ENCODE measurements at places on chromosomes 1 and 21.

- DNase-seq, result no peak
Measured at GRCh38 chr1:8641377-8641997, 176.0 kb downstream of the RERE start.

DNA sequence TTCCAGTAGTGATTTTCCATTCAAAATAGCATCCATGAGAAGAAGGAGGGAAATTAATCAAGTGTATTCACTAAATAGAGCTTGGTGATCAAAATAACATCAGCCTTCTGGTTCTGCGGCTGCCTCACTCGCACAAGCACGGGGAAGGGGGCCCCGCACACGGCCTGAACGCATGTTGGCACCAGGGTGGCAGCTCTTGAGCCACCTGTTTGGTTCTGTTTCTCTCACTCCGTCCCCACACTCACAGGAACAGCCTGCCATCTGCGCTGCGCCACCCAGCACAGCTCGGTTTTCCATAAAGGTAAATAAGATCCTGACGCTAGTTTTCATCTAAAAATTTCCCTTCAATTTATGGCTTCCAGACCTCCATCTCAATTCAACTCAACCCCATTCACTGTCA lies 49.4 kb downstream of the TIAM1 start:
- DNase-seq, result no peak

DNA sequence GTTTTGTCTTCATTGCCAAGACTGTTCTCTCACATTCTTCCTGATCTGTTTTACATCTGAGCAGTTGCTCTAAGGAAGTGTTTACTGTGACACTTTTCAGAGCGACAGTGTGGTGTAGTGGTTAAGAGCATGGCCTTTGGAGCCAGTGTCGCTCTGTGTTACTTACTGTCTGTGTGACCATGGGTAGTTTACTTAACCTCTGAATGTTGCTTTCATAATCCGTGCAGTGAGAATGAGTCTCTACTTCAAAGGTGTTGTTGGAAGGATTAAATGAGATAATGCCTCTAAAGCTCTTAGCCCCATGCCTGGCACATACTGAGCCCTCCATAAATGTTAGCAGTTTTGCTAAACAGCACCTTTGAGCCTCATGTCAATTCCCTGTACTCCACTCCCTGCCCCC lies 35.9 kb upstream of the ZFP69B start:
- no peak for DNase-seq

DNA sequence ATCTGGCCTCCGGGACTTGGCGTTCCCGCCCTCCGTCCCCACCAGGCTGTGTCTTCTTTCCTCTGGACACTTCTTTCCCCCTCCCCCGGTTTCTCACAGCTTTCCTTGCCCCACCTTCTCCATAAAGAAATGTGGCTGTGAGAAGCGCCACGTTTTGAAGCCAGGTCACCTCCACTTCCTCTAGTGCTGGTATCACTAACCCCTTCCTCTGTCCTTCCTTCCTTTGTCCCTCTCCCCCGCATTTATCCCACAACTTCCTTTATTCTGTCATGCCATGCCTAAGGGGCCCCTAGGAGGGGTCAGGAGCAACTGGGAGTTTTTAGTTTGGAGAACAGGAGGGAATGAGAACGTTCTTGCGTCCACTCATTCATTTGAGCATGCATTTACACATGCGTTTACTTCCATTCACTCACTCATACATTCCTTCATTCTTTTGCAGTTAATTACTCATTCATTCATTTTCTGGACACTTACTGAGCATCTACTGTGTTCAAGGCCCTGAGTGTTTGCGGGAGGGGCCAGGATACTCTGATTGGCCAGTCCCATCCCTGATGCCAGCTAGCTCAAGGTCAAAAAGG lies 5.0 kb upstream of the ACOT11 start:
- peak; percentile 44 for DNase-seq

DNA sequence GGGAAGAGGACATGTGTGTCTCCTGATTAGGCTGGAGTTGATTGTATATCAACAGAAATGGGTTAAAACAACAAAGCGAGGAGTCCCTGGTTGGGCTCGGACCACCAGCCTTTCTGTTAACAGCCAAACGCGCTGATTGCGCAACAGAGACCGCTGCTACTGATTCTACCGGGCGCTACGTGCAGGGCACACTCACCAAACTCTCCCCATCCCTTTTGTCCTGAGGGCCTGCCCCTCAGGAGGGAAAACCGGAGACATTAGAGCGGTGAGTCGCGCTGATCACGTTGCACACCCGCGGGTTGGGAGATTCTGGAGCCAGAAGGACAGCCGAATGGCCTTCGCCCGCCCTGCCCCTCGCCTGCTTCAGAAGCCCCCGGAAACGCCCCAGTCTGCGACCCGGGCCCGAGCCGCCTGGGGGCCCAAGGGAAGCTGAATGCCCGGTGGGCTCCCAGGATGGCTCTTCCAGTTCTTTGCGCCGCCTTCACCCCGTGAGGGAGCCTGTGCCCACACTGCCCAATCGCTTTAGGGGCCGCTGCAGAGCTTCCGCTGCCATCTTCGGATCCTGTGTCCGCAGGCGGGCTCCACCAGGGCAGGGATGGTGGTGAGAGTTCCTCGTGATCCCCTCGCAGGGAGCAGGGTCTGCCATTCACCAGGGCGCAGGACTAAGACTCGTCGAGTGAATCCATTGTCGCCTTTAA lies 165.4 kb upstream of the NBPF11 start:
- no peak for DNase-seq

- peak; percentile 99 for DNase-seq
Measured at GRCh38 chr1:234612352-234613127, 2.6 kb upstream of the IRF2BP2 start.

GRCh38 chr1:99250728-99251127 lies 13.6 kb upstream of the PLPPR4 start:
- DNase-seq, result no peak

DNA sequence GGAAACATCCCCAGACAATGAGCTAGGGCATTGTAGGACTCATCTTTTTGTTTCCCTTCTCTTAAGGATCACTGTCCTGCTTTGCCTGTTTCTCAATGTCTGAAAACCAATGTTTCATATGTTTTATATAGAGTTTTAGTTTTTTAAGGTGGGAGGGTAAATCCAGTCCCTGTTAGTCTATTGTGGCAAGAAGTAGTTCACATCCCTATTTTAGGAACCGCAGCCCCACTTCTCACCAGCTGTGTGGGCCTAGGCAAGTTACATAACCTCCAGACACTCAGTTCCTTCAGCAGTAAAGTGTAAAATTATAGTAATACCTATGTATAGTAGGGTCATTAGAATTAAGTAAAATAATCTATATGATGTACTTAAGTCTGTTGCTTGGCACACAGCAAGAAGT lies 105.8 kb upstream of the WLS start:
- DNase-seq, result no peak

DNA sequence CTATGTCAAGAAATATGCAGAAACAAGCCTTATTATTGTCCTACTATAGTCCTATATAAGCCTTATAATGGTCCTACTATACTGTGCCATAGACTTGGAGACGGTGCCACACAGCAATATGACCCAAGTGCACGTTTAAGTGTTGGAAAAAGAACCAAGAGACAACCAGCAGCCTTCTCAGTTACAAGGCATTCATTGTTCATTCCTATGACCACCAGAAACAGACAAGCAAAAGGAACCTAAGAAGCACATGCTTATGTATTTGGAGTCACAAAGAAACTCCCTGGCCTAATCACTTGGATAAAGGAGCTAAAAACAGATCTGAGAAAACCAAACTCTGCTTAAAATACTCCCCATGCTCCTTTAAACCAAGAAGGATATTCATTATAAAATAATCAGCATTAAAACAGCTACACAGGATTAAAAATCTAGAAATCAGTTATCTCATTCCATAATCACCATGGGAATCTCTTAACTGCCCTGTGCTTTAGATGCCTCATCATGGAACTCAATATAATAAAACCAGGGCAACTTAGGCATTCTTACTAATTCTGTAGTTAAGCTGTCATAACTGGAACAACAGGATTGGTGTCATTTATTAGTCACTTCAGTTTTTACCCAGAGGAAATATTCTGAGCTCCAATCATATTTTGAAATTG lies 7.0 kb downstream of the COLGALT2 start:
- DNase-seq, result no peak

DNA sequence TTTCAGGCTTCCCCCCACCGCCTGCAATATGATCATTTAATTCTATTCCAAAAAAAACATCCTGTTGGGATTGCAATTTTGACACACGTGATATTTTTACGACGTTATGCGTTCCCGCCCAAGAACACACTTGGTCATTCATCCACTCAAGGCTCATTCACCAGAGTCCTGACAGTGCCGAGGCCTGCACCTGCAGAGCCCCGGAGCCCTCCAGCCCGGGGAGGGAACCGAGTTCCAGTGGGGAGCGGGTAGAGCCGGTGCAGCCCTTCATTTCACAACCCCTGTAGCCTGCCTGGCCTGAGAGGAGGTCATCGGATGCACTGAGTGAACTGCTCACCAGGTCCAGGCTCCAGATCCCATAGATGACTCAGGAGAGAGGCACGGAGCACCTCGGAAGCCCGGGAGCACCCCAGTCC lies 156.0 kb upstream of the BACE2 start:
- DNase-seq, result no peak

DNA sequence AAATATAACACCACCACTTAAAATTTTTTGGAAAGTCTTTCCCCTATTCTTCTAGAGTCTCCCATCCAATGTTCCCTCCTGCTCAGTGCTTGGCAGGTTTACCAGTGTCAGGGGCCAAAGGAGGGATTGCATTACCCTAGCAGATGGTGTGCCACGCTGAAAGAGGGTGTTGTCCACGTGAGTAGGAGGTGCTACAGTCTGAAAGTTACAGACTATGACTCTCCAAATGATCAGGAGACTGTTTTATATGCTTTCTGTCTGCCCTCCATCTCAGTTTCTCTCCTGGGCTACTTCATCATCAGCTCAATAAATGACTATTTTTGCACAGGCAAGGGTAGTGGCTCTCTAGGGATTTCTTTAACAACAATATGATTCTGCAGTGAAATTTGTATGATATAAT lies 31.3 kb upstream of the ANGPTL7 start:
- DNase-seq, result peak; percentile 49

GRCh38 chr1:223886516-223886921 lies 40.8 kb upstream of the TP53BP2 start:
- DNase-seq, result no peak

DNA sequence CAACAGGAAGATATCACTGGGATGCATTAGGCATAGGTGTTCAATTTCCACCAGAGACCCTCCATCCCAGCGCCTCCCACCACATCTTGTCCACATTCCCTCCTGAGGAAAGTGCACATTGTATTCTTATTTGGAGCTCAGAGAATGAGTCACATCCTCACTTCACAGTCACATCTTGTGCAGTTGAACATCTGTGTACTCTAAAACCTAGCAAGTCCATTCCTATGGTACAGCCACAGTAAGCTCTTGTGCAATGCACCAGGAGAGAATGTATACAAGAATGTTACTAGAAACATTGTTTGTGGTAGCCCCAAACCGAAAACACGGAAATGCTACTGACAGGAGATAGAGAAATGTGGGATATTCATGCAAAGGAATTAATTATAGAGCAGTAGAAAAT lies 1.6 kb upstream of the KDF1 start:
- peak; percentile 95 for DNase-seq

DNA sequence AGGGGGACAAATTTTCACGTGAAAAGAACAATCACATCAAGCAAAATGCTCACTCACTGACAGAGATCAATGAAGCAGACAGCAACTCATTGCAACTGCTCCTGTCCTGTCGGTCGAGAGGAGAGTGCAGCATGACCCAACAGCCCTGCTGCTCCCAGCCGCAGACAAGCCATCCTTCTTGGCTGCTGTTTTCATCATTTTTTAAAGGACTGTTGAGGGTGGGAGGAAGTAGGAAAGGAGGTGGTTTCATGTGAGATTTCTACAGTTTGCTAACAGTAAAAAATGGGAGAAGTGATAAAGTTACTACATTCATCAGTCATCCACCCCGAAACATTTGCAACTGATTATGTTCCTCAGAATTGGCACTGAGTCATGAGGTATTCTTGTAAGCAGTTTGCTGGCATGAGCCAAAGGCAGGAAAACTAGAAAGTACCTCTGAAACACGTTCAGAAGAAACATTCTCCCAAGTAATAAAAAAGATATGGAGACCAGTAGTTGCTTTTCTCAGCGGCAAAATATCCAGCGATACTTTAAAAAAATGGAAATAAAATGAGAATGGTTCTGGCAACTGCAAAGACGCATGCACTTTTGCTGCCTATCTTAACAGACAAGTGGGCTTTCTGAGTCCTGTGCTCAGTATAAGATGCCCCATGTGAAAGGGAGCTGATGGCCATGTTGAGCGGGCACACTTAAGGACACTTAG lies 72.0 kb upstream of the CLDN14 start:
- DNase-seq, result peak; percentile 98

- DNase-seq, result no peak
Measured at GRCh38 chr1:16119504-16119903, 36.4 kb downstream of the EPHA2 start.

DNA sequence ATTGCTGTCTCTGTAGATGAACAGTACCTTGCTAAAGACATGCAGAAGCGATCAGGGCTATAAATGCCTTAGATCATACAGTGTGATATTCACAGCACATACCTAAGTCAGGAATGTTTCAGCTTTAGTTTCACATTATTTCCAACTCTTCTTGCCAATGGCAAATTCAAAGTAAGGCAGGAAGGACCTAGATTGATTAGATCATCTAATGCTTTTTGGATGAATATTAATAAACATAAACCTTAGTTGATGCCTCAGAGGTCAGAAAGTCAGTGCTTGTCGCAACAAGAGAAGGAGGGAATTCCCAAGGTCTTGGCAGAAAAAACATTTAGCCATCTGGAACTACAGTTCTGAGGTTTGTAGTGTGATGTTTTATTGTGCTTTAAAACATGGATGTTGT lies 122.3 kb downstream of the TNFSF18 start:
- peak; percentile 81 for DNase-seq

GRCh38 chr21:24910591-24910990 lies 696.7 kb downstream of the MRPL39 start:
- DNase-seq, result no peak

DNA sequence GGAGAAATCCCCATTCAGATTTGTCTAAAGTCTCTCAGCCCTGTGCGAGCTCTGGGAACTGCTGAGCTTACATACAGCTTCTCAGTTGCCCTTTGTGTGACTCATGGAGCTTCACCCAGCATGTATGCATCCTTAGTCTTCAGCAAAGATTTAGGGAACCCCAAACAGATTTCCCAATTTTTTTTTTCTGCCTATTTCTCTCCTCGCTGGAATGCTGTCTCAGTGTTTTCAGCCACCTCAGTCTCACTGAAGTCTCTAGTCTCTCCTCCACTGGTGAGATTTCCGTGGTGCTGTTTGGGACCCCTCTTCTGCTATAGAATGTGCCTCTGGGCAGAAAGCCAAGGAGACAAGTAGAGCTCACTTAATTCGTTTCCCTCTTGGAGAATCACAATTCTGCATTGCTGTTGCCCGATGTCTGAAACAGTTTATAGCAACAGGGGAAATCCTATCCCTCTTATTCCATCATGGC lies 28.1 kb upstream of the TXLNA start:
- peak; percentile 79 for DNase-seq
